ENCODE measurements at places on chromosomes 7 and 10. TPM values are rescaled to one million over a fixed set of nuclear protein-coding genes. Genes with fewer than 3 reads are reported as not detected.

DNA sequence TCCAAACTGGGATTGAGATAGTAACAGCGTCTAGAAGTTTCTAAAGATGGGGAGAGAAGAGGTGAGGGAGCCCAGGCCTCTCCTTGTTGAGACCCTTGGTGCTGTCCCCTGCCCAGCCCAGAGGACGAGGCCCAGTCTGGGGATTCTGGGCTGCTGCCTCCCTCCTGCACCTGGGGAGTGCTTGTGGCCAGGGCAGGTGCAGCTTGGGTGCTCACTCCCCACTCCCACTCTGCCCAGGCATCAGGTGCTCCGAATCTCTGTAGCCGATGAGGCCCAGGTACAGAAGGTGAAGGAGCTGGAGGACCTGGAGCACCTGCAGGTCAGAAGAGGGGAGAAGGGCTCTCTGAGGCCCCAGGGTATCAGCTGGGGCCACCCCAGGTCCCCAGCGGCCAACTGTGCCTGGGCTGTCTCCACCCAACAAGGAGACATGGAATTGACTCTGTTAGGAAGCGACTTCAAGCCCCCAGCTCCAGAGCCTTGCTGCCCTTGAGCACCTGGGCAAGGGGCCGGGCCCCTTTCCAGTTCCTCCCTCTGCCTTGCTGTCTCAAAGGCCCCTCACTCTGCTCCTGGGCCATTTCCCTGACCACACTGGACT lies 664 bp downstream of the CPA1 start:
- H3K36me3 ChIP-seq, result no peaks in the 10 kb centered on the region
- DNase-seq, result no peak
- H3K27me3 ChIP-seq, result no peaks in the 10 kb centered on the region
- peaks cover 11% of the 10 kb centered on the region for H3K4me1 ChIP-seq
- H3K27ac ChIP-seq, result no peak overlapping the region

DNA sequence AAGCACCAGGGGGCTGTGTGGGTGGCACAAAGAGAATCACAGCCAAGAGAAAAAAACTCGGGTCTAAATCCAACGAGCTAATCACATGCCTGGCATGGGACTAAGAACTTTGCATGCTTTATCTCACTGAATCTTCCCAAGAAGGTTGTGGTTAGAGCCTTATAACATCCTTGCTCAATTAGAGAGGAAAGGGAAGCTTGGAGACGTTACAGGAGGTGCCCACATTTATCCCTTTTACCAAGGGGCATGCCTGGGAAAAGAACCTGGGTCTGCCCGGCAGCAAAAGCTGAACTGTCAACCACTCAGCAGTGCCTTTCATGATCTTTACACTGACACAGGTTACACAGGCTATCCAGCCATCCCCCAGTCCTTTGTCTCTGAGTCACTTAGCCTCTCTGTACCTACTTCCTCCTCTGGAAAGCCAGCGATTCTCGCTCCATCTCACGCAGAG lies 190.1 kb downstream of the PRPF18 start:
- no peak overlapping the region for H3K4me3 ChIP-seq
- DNase-seq, result peak; percentile 35
- H3K36me3 ChIP-seq, result peaks cover 7% of the 10 kb centered on the region
- peak overlapping the region; percentile 35 for H3K27ac ChIP-seq

- no peaks in the 10 kb centered on the region for H3K27me3 ChIP-seq
- no peak overlapping the region for H3K27ac ChIP-seq
Observed at GRCh38 chr7:69739931-69740431, 141.7 kb downstream of the AUTS2 start.

GRCh38 chr10:45625879-45626278 lies 46.7 kb downstream of the ZFAND4 start:
- H3K4me1 ChIP-seq, result no peaks in the 10 kb centered on the region
- H3K27me3 ChIP-seq, result no peaks in the 10 kb centered on the region
- no peak for DNase-seq
- H3K4me3 ChIP-seq, result no peak overlapping the region
- no peak overlapping the region for H3K27ac ChIP-seq
- H3K36me3 ChIP-seq, result 0 out of 2 replicates have a peak, but pooled peaks cover 1% of the 10 kb centered on the region

DNA sequence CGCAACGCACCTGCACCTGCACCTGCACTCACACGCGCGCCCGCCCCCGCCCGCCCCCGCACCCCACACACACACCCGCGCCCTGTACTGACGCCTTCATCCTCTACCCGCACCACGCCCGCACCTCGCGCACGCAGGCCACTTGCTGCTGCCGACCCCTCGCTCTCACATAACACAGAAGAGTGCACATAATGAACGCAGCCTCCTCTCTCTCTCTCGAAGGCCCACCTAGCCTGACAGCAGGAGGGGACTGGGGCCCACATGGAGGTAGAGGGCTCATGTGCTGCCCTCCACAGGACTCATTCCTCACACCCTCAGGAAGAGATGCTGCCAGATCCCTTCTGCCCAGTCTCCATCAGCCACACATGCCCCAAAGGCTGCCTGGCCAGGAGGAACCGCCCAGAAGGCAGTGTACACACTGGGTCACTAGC lies 432 bp upstream of the CAMK2B start:
- peaks cover 51% of the 10 kb centered on the region for H3K27me3 ChIP-seq
- no peak overlapping the region for H3K27ac ChIP-seq
- H3K36me3 ChIP-seq, result no peaks in the 10 kb centered on the region
- no peak overlapping the region for H3K4me3 ChIP-seq
- DNase-seq, result no peak

Gene POLR2J2
- 1.3 TPM for total RNA-seq

Gene ANXA8L1
- 0.18 TPM for total RNA-seq

All from IMR-90 (cell line).